ENCODE measurements at places on chromosomes 7 and 10.
A peak's percentile ranks its signal among the peaks of the same experiment; 100 is the strongest.

DNA sequence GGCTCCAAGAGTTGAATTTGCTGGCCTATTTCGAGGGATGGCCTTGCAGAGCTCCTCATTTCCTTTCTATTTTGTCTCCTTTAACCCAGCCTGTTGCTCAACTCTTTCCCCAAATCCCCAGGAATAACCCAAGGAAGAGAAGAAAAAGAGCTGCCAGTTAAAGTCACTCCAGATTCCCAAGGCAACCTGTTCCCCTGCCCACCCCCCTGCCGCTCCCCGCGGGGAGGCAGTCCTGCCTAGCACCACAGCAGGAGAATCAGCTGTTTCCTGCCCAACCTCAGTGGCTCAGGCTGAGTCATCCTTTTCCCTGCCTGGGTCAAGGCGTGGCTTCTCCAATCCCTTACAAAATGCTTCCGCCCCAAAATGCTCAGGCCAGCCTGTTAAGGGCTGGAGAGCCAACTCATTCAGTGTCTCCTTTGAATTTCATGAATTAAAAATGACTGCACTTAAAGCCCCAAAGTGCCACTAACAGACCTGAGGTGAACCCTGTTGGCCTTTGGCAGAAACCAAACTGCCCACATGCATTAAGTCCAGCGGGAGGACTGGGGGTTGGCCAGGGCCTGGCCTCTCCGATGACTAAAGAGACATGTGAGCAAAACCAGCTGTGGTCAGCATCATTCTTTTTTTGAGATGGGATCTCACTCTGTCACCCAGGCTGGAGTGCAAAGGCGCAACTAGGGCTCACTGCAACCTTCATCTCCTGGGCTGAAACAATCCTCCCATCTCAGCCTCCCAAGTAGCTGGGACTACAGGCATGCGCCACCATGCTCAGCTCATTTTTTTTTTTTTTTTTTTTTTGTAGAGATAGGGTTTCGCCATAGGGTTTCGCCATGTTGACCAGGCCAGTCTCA lies 83.2 kb upstream of the KIF5B start:
- no peak for DNase-seq

DNA sequence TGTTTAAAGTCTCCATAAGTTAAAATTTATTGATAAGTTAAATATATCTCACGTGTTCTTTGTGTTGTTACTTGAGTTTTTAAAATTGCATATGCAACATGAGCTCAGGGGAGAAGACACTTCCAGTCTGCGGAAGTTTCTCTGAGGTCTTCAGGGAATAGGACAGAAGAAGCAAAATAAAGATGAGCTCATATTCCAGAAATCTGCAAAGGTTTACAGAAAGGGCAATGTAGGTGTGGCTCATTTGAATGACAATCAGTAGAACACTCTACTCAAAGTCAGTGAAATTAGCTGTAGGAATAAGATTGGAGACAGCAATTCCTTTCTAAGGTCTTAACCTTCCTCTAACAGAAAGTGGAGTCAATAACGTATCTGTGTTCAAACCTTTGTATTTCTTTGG lies 53.7 kb downstream of the CACNA2D1 start:
- no peak for DNase-seq

DNA sequence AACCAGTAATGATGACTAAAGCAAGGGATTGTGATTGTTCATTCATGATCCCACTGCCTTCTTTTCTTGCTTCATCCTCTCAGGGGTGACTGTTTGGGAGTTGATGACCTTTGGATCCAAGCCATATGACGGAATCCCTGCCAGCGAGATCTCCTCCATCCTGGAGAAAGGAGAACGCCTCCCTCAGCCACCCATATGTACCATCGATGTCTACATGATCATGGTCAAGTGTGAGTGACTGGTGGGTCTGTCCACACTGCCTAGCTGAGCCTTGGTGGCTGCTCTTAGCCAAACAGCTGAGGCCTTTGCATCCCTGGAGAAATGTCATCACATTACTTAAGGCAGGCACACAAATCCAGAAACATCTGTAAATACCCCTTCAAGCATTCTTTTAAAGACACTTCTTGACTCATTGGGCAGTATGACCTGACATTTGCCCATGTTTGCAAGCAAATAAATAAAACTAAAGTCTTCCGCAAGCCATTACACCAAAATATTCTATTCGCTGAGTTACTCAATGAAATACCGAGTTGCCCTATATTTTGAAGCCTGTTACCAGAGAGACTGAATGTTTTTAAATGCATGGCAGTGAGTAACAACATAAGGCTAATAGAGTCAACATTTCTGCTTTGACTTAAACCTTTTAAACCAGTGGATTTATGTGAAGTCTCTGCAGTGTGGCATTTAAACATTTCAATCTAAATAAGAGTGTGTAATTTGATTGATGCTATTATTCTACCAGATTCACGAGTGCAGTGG lies 166.3 kb upstream of the LANCL2 start:
- DNase-seq = no peak

DNA sequence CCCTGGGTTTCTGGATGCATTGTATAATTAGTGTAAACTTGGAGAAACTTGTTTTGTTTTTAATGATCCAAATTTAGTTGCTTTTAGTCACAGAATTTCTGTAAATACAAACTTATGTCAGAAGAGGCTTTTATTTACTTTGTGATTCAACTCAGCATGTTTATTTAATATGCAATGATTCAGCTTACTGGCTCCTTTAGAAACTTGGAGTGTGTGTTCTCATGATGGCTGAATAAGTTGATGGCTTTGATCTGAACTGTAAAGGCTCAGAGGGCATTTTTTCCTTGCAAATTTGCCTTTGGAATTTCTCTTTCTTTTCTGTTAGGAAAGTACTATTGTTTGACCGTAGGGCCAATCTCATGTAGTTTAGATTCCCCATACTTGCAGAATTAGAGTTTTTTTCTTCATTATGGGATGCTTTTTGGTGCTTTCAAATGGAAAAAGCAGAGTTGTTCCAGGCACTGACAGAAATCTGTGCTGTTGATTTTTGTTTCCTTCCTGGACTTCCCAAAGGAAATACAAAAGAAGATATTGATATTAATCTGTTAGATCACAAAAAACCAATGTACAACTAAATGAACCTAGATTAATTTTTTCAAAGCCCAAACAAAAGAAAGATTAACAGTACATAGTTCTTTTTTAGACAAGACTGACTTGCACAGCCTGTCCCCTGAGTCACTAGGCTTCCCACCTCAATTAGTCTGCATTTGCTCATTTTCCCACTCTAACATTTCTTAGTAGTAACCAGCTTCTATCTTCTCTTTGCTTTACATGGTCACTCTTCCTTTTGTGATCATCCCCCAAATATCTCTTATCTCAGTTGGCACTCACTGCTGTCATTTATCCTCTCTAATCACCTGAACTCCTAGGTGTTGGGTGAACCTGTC lies 96.8 kb upstream of the AGR3 start:
- DNase-seq = no peak

DNA sequence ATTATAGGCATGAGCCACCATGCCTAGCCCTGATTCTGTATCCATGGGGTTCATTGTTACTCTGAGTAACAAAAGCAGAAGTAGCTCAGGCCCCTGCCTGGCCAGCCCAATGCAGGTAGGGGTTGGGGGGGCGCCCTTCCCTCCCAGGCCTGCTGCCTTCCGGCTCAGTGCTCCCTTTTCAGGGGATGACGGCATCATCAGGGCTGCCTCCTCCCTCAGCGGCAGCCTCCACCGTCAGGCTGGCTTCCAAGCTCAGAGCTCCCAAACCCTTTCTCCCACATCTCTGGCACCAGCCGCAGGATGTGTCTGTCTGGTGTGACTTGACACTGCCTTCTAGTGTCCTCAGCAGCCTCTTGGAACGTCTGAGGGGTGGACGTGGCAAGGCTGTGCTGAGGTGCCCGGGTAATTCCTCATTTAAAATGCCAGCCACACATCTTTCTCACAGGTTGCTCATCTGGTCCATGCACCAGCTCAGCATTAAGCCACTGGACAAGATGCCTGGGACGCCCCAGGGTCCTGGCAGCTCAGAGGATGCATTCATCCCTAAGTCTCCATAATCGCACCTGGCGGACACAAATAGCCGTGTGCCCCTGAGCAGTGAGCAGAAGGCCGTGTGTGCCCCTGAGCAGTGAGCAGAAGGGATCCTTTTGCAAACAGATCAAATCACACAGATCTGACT lies 38.2 kb downstream of the PAPOLB start:
- no peak for DNase-seq

DNA sequence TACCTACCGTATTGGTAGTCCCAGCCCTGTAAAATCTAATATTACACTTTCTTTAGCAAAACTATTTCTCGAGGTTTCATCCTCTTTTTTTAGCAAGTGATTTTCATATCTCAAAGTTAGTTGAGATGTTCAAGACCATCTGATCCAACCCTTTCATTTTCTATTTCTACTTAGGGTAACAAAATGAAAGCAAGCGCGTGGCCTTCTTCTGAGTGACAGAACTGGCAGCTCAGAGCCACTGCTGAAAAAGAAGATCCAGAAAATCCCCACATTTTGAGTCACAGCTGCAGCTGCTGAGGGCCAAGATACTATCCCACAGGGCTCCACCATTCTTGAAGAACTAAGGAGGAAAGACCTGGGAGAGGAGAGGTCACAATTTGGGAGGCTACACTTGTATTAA lies 24.8 kb upstream of the ZNF800 start:
- peak; percentile 27 for DNase-seq

DNA sequence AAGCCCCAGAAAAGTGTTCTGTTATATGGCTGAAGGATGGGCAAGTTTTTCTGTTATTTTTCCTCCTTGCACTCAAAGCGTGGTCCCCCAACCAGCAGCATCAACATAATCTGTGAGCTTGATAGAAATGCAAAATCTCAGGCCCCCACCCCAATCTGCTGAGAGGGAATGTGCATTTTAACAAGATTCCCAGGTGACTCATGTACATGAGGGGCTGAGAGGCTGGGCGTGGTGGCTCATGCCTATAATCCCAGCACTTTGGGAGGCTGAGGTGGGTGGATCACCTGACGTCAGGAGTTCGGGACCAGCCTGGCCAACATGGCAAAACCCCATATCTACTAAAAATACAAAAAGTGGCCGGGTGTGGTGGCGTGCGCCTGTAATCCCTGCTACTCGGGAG lies 326.8 kb upstream of the PODXL start:
- no peak for DNase-seq

DNA sequence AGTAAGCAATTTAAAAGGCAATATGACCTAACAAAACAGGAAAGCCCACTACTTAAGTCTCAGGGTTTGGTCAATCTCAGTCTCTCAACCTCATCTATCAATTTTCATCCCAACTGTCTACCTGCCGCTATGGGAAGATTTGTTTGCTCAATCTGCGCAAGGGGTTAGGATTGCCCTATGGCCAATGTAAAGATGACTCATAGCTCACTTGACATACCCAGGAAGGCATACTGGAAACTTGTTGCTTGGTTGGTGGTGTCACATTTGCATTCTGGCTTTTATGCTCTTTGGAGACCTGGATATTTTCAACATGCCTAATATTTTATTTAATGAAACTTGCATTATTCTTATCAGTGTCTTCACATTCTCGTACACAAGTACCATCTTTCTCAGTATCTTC lies 78.1 kb upstream of the TMEM196 start:
- DNase-seq = no peak

GRCh38 chr7:157301610-157302120 lies 35.1 kb upstream of the DNAJB6 start:
- no peak for DNase-seq

GRCh38 chr7:92461027-92462003 lies 14.0 kb downstream of the GATAD1 start:
- DNase-seq = no peak

DNA sequence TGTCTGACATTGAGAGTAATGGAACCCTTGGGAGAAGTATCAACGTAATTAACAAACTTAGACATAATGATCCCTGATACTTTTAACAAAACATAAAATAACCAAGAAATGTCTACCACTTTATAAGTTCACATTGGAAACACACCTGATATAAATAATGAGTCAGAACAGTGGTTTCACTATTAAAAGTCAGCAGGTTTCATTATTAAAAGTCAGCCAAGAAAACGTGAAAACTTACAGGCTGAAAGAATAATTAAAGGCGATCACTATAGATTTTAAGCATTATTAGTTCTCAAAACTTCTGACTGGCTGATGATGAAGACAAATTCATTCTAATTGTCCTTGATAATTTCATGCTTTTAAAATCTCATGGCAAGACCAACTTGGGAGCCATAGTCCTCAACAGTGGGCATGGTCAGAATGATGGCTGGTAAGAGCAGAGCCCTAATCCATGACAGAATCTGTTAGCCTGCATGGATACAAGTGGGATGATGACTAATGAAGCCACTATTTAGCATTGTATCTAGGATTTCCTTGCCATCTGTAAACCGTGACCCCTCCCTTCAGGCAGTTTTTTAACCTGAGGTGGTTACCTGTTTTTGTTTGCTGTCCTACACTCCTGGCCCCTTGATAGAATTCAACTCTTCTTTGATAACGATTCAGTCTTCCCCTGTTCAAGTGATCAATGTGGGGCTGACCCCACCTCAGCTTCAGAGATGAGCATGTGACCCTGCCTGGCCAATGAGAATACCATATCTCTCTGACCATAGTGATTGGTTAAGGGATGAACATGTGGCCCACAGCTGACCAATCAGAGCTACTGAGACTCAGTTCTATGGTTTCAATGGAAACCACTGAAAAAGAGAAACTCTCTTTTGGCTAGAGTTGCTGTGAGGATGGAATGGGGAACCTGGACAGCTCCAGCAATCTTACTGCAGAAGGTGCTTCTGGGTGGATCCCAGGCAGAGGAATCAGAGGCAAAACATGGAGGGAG lies 151.0 kb downstream of the PLPP4 start:
- DNase-seq = no peak

DNA sequence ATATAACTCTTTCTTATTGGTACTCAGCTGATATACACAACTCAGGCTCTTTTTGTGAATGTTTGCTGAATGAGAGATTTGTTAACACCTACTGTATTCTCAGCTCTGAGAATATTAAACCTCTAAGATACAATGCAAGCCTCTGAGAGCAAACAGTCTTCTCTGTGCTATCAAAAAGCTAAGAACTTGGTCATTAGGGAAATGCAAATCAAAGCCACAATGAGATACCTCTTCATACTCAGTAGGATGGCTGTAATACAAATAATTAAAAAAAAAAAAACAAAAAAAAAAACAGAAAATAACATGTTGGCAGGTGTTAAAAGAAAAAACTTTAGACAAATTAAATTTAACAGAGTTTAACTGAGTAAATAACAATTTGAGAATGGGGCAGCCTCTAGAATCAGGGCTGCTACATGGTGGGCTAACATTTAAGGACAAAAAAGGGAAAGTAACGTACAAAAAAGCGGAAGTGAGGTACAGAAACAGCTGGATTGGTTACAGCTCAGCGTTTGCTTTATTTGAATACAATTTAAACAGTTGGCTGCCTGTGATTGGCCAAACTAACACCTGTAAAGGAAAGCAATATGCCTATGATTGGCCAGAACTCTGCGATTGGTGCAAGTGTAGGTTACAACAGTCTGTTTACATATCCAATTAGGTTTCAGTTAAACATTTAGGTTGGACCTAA lies 14.8 kb upstream of the MTURN start:
- no peak for DNase-seq
